SK-MEL-5 (cell line): ENCODE measurements at places on chromosomes 11 and 22.

GRCh38 chr22:29598684-29599020, 4.8 kb upstream of the NF2 start:
- DNase-seq, result no peak

DNA sequence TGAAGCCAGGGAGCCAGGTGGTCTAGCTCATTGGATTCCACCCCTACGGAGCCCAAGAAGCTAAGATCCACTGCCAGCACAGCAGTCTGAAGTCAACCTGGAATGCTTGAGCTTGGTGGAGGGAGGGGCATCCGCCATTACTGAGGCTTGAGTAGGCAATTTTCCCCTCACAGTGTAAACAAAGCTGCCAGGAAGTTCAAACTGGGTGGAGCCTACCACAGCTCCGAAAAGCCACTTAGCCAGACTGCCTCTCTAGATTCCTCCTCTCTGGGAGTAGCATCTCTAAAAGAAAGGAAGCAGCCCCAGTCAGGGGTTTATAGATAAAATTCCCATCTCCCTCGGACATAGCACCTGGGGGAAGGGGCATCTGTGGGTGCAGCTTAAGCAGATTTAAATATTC, 620.3 kb downstream of the NELL1 start:
- no peak for DNase-seq

GRCh38 chr11:62575837-62576236, 2.1 kb upstream of the EEF1G start:
- no peak for DNase-seq

GRCh38 chr22:39012533-39013511, 1.2 kb upstream of the APOBEC3C start:
- DNase-seq, result no peak

- DNase-seq, result no peak
Observed at GRCh38 chr11:45145379-45146071, 914 bp upstream of the PRDM11 start.

GRCh38 chr11:70836071-70836470, 416.3 kb downstream of the SHANK2 start:
- DNase-seq, result no peak

DNA sequence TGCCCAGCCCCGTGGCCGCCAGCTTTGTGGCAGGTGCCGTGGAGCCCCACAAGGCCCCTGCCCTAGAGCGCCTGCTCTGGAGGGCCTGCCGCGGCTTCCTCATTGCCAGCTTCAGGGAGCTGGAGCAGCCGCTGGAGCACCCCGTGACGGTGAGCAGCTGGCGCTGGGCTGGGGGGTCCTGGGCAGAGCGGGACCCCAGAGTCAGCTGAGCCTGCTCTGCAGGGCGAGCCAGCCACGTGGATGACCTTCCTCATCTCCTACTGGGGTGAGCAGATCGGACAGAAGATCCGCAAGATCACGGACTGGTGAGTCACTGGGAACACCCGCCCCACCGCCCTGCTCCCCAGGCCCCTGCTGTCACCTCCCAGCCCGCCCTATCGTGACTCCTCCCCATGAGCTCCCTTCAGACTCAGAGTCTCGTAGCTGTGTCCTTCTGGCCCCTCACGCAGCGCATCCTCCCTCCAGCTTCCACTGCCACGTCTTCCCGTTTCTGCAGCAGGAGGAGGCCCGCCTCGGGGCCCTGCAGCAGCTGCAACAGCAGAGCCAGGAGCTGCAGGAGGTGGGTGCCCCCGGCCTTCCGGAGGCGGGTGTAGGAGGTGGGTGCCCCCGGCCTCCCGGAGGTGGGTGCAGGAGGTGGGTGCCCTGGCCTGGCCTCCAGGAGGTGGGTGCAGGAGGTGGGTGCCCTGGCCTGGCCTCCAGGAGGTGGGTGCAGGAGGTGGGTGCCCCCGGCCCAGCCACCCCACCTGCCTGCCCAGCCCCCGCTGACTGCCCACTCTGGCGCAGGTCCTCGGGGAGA, 4.7 kb downstream of the TCIRG1 start:
- DNase-seq, result no peak

DNA sequence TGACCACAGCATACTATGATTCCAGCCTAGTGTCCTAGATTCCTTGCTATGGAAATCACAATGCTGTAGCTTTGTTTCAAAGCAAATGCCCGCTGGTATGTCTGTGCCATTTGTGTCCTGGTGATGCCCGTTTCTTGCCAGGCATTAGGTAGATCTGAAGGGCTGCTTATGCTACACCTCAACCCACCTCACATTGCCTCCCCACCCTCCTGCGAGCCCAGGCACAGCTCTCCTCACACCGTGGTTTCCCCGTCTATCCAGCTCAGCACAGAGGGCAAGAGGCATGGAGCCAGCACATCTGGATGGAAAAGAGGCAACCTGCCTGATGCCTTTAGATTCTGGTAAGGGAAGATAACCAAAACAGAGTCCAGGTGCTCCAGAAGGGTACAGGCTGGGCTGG, 307.4 kb upstream of the B3GAT1 start:
- no peak for DNase-seq

GRCh38 chr11:24574461-24574860, 77.6 kb downstream of the LUZP2 start:
- no peak for DNase-seq

DNA sequence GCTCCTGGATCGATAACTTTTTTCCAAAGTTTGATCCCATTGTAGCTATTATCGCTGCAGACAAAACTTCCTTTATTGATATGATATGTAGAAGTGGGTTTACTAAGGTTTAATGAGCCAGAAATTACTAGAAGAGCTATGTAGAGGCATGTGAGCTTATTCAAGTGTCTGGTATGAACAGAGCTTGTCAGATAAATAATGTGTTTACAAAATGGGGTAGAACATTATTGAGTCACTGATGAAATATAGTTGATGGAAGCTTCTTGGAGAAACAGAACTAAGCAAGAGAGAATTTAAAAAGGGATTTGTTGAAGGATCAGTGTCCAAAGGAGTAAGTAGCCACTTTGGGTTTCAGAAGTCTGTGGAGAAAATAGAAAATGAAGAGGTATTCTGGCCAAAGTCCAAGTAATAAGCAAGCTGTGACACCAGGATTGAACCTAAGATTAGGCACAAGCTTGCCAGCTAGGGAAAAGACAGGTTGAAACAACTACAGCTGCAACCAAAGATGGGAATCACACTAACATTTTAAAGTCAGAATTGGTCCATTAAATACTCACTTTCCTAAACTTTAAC, 104.3 kb downstream of the MAML2 start:
- DNase-seq, result no peak

DNA sequence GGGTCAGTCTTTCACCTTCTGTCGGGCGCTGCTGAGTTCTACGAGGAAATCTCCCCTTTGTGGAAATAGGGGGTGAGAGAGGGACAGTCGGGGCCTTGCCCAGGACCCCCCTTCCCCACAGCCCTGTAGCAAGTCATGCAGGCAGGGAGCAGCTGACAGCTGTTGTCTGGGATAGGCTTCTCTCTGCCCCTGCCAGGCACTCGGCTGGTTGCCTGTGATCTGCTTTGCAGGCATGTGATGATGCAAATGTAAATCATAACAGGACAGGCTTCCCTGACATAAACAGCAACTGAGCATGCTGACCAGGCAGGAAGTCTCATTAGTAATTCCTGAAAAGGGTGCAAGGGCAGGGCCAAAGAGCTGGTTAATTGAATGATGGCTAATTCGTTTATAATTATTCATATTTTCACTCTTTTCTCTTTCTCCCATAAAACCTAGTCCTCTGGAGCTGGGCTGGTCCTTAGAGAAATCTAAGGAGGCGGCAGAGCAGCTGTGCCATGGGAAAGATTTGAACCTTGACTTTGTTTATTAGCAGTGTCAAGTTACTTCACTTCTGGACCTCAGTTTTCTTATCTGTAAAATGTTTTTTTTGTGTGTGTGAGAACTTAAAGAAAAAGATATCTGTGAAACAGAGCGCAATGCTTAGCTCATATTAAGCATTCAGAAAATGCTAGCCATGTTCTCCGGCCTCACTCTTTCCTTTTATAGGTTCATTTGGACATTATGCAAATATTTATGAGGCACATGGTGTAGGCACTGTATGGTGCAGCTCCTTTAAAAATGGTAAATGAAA, 129.7 kb downstream of the LDLRAD3 start:
- DNase-seq, result no peak

DNA sequence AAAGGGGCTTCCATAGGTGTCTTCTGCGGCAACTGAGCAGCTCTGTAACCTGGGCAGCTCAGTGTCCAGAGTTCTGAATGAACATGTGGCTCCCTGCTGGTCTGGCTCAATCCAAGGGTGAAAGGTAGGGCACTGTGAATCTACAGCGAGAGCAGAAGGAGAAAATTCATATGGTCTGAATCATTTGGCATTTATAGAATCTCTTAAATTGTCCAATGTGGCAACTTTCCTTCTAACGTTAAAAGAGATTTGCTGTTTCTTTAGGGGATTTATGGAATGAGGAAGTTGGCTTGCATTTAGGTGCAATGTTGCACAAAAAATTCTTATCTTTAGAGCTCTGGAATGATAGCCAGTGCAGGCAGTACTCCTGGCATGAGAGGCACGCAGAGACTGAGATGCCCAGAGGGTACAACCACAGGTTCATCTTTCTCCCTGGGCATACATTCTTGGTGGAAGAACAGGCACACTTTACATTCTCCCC, 17.0 kb downstream of the ATXN10 start:
- DNase-seq, result no peak

DNA sequence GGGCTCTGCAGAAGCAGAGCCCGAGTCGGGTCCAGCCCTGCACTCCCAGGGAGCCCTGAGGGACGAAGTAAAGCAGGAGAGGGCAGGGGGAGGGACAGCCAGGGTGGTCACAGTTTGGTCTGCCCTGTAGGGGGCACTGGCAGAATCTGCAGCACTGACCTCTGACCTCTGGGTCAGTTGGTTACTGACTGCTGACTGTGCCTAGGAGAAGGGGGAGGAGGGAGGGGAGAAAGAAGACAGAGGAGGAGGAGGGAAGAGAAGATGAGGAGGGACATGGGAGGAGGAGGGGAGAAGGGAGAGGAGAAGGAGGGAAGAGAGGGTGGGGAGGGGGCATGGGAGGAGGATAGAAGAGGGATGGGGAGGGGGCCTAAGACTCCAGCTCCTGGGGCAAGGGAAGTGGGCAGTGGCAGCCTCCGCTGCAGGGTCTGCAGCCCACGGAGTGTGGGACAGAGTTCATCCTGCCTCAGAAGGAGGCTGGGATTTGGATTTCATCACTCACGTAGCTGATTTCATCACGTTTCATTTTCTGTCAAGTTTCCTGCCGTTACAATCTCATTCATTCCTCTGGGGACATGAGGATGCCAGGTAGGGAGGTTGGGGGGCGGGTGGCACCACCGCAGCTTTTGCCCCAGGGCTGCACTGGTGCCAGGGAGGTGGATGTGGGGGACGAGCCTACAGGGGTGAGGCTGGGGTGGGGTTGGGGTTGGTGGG, 55.2 kb downstream of the FLRT1 start:
- no peak for DNase-seq

DNA sequence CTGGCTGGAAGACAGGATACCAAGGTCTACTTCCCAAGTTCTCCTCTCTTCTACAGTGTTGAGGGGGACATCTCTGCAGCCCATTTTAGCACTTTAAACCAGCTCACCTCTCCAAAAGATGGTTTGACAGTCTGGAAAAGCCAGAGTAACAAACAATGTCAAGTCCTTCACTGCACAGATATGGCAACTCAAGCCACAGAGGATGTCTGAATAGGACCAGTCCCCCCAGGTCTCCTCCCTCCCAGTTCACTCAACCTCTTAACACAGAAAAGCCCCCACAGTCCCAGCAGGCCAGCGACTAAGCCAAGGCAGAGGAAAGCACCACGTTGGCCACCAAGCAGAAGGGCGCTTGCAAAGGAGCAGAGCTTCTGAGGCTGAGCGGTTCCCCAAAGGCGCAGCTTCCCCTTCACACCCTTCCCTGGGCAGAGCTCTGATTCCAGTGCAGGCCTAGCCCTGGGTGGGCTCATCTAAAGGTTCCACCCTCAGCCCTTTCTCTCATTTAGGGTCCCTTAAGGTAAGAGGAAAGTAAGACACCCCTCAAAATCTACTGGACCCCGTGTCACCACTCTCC, 62.7 kb downstream of the PAK1 start:
- no peak for DNase-seq

- peak; percentile 75 for DNase-seq
Observed at GRCh38 chr11:133821776-133822175, 23.5 kb downstream of the SPATA19 start.

DNA sequence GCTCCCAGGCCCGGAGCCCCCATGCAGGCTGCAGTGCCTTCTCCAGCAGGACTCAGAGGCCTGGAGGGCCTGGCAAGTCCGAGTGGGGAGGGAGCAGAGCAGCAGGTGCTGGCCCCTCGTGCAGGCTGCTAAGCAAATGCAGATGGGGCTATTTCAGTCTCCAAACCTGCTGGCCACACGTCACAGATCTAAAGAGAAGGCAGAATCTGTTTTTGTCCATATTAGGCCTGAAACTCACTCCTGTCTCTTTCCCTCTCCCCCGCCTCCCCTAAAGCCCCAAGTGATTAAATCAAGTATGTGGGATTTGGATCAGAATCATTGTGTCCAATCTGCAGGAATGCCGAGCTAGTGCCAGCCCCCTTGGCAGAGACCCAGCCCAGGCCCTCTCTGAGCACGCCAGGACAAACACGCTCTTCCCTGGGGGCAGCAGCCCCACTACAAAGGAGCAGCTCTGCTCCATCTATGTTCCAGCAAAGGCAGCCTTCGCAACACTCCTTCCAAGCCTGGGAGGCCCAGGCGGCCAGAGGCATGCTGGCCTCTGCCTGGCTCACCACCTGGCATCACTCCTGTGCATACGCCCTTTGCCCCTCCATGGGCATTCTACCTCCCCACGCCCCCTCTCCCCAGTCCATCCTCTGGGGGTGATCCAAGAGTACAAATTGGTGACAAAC, 26.5 kb downstream of the RPL27A start:
- no peak for DNase-seq

DNA sequence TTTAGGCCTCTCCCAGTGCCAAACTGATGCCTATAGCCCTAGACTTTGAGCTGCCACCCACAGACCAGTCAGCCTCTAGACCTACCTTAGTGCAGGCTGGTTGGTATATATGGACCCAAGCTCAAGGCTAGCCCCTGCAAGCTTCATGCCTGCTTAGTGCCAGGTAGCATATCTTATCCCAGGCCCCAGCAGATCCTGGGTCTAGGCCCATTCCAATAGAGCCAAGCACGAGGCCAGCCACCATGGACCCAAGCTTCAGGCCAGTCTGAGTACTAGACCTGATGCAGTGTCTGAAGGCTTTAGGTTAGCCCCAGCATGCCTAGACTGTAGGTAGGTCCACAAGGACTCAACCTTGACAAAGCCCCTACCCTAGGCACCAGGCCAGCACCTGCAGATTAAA, 1081.7 kb downstream of the JRKL start:
- DNase-seq, result no peak

DNA sequence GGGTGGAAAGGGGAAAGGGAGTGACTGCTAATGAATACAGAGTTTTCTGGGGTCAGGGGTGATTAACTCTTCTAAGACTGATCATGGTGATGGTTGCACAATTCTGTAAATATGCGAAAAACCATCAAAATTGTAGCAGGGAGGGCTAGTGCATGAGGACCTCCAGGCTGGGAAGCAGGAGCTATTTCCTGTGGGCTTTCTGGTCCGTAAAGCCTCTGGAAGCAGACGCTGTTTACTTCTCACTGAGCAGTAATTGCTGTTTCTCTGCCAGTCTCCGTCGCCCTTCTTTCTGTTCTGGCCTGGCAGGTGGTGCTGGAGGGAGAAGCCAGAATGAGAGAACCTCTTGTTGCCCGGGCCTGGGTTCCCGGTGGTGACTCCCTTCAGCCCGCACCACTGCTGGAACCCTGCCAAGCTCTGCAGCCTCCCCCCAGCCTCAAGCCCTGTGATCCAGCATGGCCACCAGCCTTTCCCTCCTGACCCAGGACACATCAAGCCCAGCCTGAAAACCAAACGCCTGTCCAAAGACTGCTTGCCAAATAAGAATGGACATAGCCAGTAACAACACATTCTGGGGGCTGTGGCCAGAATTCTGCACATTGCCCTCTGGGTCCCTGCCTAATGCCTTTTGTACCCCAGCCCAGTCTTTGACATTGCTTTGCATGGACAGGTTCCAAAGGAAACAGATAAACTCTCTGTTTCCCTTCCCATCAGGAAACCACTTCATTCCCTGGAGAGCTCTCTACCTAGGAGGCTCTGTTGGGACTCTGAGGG, 201.0 kb upstream of the NAV2 start:
- DNase-seq, result no peak
